ENCODE measurements at places on chromosomes 4 and X.
A peak's percentile ranks its signal among the peaks of the same experiment; 100 is the strongest.

GRCh38 chrX:22433292-22434070, 160.8 kb downstream of the CBLL2 start:
- no peak for DNase-seq

GRCh38 chrX:64842492-64842891, 133.8 kb downstream of the ZC4H2 start:
- no peak for DNase-seq

- DNase-seq: no peak
Observed at GRCh38 chrX:111348429-111348828, 63.6 kb downstream of the DCX start.

DNA sequence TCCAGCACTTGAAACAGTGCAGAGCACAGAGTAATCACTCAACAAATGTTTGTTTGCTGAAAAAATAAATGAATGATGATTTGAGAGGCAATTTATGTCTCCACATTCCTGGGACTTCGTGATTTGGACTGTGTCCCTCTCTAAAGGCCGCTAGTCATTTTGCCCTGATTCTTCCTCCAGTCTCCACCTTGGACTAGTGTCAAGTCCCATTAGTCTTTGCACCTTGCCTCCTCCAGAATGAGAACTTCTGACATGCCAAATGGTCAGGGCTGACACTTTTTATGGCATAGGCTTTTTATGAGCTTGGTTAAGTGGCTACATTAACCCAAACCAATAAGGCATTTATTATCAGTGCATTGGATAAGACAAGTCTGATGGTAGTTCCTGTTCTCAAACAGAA, 65.1 kb upstream of the POF1B start:
- no peak for DNase-seq

DNA sequence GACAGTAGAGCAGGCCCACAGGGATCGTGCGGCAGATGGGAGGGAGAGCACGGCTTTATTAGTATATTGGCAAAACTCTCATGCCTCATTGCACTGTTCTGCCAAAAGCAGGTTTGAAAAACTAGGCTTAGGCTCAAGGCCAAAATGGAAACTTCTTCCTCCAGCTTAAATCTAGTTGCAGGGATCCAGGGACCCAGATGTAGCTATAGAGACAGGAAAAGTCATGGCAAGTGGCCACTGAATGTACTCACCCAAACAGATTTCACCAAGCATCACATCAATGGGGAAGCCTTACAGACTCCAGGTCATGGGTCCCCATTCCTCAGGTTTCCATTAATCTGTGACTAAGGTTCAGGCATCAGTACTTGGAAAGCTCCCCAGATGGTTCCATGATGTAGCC, 149.2 kb downstream of the STK32B start:
- no peak for DNase-seq

DNA sequence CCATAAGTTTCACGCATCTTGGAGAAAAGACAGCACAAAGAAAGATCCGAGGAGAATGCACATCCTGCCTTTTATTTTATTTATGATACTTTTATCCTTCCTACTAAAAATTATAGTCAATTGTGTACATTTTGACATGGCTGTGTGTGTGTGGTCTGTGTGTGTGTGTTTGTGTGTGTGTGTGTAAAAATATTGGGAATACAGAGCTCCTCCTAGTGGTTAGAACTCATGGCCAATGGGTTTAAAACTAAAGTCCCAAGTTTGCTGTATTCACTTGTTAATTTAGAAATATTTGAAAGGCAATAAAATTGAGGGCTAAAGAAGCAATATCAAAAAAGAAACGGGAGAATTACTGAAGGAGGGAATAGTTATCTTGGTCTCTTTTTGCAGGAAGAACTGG, 47.5 kb downstream of the NKX6-1 start:
- no peak for DNase-seq

DNA sequence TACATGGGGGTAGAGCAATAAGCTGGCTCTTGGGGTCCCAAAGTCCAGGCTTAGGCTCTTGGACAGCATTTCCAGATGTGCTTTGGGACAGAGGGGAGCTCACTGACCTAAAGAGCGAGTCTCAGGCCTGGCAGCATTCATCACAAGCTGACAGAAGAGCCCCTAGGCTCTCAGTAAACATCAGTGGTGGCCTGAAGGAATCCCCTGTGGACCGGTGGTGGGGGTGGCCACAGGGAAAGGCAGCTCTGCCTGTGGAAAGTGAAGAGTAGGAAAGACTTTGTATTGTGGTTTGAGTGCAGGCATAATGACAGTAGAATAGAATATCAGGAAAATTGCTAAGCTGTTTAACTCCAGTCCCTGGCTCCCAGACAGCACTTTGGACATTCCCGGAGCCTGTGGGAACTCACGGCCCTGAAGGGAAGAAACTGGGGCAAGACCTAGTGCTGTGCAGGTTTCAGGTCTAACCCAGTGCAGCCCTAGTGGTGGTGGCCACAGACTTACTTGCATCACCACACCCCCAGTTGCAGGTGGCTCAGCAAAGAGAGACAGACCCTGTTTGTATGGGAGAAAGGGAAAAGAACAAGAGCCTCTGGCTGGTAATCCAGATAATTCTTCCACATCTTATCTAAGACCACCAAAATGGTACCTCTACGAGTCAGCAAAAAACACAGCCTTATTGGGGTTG, 141.9 kb downstream of the MAB21L2 start:
- DNase-seq: no peak

DNA sequence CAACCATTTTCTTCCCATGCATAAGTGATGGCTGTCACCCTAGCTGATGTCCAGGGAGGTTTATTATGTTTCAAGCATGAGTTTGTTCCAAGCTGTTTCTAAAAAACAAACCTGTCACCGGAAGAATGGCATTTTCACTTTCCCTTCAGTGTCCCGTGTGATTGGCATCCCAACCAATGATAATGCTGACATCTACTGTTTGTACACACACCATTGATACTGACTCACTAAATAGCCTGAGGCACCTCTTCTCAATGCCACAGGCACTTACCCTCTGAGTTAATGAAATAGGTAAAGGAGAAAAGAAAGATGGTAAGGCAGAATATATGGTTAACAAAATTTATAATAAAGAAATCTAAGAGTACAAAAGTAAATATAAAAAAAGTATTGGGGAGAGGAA, 23.1 kb upstream of the VCX2 start:
- no peak for DNase-seq

- DNase-seq: no peak
Observed at GRCh38 chrX:43970528-43970927, 2.7 kb downstream of the NDP start.

- no peak for DNase-seq
Observed at GRCh38 chr4:120056246-120056645, 10.4 kb downstream of the MAD2L1 start.

- no peak for DNase-seq
Observed at GRCh38 chrX:73817393-73818199, 254.6 kb downstream of the CHIC1 start.

DNA sequence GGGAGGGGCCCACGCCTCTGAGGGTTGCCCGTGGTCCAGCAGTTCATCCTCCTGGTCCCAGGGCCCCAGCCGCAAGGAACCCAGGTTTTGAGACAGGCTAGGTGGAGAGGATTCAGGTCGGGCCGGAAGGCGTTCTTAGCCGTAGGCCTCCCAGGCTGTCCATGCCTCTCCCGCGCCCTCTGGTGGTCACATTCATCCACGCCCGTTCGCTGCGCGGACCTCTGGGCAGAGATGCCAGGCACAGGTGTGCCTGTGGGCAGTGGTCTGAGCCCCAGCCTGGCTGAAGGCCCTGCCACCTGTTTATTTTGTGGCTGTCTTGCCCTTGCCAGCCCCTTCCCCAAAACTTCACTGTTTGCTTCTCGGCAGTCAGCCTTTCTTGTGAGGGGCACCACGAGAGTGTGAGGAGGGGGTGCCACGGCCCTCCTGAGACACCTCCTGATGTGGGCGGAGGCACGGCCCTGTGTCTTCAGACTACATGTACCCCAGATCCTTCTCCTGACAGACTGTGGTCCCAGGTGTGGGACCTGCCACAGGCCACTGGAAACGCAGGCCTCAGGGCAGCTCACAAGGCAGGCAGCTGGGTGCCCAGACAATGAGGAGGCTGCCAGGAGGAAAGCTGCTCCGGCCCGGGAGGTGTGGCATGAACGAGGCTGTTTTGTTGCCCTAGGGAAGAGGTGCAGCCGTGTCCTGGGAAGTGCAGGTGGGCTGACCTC, 5.0 kb downstream of the UVSSA start:
- DNase-seq: peak; percentile 80

DNA sequence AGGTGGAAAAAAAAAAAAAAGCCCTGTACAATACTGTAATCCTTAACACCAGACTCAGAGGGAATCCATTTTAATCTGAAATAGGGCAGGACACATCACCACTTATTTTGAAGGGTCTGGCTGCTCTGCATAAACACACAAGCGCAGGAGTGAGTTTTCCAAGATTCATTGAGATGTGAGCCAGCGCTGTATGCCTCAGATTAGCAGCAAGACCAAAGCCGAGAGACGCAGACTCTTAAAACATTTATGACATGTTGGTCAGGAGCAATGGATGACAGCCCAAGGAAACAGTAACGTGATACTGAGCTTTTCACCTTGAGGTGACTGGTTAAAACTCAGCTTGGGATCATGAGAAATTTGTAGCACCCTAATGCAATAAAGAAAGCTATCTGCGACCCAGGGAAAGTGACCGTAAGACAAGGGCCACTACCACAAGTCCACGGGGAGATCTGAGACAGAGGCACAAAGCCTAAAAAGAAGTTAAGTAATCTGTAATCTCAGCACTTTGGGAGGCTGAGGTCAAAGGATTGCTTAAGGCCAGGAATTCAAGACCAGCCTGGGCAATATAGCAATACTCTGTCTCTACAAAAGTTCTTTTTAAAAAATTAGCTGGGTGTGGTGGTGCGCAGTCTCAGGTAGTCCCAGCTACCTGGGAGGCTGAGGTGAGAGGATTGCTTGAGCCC, 210.6 kb downstream of the COL25A1 start:
- DNase-seq: no peak

DNA sequence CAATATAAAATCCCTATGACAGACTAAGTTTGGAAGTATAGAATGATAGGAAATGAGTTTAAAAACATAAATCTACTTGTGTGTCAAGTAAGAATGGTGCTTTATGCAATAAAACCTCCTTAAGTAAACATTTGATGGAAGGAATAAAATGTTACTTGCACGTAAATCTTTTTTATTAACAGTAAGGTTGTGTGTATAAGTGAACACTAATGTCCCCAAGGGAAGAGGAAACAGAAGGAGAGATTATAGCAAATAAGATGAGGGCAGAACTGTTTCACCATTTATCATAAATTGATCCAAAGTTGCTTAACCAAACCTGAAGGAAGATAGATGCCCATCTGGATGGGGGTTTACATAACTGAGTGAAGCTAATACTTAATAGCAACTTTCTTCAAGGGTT, 86.8 kb downstream of the FRMPD4 start:
- no peak for DNase-seq

DNA sequence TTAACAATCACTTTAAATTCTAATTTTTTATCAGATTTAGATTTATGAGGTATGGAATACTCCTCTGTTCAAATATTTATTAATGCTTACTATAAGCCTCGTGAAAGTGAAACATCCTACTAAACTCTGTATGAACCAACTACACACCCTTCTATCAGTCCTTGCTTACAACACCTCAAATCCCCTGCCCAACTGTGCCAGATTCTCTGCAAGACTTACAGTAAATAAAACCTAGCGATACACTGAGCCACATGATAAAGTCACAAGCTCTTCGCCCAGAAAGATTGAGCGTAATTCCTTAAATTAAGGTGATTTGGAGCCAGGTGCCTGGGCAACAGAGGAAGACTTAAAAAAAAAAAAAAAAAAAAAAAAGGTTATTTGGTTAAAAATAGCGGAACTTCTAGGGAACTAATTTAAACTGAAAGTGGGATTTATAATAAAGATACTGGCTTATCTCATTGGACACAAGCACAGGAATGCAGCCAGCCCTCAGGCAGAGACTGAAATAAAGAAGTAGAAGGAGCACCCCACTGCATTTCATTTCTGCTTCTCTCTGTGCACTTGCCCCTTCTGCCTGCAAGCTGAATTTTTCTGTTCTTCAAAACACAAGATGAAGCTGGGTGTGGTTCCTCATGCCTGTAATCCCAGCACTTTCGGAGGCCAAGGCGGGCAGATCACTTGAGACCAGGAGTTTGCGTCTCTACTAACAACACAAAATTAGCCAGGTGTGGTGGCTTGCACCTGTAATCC, 17.5 kb upstream of the C4orf36 start:
- DNase-seq: no peak

DNA sequence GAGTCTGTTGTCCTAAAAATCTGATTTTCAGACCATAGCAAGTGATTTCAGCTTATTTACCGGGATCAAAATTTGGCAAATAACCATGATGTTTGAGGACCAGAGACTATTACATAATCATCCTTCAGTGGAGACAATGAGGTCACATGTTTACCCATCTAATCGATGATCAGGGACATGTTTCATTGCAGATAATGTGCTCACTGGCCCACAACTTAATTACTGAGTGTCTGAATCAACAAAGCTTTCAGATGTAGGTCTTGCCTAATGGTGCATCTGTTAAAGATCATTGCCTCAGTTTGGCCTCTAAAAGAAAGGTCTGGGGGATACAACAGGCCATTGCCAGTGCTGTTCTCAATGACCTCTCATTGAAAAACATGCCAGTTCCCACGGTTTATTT, 42.8 kb upstream of the KLHL34 start:
- no peak for DNase-seq

DNA sequence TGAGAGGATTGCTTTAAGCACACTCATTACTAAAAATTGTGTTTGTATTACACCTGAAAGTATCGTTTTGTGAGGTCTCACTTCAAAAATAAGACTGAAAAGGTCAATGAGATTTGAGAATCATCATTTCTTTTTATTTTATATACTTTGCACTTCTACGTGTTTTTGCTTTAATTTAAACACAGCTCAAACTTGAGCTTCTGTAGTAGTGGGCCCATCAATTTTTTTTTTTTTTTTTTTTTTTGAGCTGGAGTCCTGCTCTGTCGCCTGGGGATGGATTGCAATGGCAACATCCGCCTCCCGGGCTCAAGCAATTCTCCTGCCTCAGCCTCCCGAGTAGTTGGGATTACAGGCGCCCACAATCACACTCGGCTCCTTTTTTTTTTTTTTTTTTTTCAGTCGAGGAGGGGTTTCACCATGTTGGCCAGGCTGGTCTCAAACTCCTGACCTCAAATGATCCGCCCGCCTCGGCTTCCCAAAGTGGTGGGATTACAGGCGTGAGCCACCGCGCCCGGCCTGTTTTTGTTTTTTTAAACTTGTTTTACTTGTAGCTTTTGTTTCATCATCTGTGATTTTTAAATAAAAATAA, 1.5 kb downstream of the GSTCD start:
- no peak for DNase-seq

- DNase-seq: no peak
Observed at GRCh38 chrX:68598841-68599240, 48.6 kb upstream of the STARD8 start.

Data from stimulated activated CD8-positive, alpha-beta memory T cell treated with anti-CD3 and anti-CD28 coated beads, Interleukin-4, amount 100 ng/mL, for 1 hour (primary cell).